ENCODE measurements at places on chromosomes 7 and 10.

GRCh38 chr10:52280051-52280450, 34.0 kb upstream of the DKK1 start:
- no peak for DNase-seq

GRCh38 chr10:131002031-131002861, 309.3 kb downstream of the TCERG1L start:
- DNase-seq = no peak

DNA sequence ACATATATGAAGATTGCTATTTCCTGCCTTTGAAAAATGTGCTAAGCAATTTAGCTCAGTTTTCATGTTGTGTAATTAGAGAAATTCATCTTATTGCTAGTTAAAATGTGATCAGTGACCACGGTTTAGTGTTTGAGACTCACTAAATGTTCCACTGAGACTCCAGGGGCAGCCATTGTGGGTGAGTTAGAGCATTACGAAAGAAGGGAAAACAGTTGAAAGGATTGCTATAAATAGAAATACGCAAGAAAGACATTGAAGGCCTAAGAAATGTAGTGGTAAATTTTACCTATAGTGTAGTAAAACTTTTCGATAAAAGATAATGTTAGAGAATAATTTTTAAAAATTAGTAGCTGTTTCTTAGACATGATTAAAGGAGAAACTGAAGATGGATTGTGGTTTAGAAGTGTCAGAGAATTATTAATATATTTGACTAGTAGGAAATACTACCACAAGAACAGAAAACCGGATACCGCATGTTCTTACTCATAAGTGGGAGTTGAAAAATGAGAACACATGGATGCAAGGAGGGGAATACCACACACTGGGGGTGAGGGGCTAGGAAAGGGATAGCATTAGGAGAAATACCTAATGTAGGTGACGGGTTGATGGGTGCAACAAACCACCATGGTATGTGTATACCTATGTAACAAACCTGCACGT, 394.5 kb downstream of the SEMA3D start:
- peak; percentile 25 for DNase-seq

GRCh38 chr10:11625019-11625735, 13.7 kb upstream of the USP6NL start:
- no peak for DNase-seq

DNA sequence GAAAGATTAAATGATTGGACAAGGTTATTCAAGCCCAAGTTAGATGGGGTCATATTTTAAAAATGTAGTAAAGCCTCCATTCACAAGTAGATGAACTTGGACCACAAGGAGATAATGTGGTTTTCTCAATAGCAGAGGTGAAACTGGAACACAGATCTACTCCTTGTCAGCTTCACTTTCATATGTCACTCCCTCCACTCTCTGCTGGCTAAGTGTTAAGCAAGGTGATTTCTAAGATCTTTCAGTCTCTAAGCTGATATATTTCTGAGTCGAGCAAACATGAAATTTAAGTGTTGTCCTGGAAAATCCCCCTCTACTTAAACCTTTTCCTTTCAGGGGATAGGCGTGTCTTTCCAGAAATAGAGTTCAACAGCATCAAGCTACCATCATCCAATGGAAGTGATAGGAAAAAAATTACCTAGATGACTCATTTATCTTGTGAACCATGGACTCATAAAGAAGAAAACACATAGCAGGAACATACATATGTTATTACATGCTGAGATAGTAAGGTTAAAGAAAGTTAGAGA, 275.0 kb downstream of the PTEN start:
- no peak for DNase-seq

DNA sequence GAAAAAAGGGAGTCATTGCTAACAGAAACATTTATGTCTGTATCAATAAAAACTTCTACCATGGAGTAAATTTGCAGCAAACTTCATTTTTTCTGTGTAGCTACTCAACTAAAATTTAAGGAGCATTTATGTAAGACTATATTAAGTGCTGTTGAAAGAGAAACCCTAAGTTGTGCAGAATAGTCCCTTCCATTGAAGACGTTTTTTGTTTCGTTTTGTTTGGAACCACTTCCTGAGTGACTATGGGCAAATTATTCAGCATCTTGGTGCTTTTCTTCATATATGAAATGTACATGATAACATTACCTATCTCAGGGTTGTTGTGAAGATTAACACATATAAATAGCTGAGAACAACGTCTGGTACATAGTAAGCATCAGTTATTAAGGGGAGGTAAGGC, 24.3 kb downstream of the SEM1 start:
- no peak for DNase-seq

DNA sequence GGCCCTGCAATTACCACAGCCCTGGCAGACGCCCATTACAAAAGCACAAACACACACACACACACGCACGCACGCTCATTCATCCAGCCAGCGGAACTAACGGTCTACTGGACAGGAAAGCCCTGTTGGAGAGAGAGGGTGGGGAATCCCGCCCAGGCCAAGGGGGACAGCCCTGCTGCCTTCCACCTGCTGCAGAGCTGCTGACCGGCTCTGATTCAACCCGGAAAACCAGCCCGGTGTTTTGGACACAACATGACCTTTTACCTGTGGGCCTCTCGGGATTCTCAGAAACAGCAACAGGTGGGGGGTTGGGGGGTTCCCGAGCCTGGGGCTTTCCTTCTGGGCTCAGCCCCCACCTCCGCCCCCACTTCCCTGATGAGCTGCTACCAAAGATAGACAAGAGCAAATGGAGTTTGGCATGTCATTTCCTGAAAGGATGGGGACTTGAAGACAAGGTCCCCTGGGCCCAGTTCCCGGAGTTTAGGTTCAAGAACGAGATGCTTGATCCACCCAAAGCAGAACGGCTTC, 18.5 kb upstream of the SERPINE1 start:
- no peak for DNase-seq

GRCh38 chr10:86955501-86956194, 1.8 kb downstream of the MMRN2 start:
- no peak for DNase-seq

GRCh38 chr7:142864980-142865747, 10.3 kb downstream of the EPHB6 start:
- DNase-seq = no peak

GRCh38 chr7:12731214-12731656, 43.8 kb downstream of the ARL4A start:
- DNase-seq = no peak

- DNase-seq = no peak
Measured at GRCh38 chr7:5458921-5459480, 35.4 kb upstream of the TNRC18 start.

- DNase-seq = no peak
Measured at GRCh38 chr7:155806096-155806871, 6.0 kb downstream of the SHH start.

DNA sequence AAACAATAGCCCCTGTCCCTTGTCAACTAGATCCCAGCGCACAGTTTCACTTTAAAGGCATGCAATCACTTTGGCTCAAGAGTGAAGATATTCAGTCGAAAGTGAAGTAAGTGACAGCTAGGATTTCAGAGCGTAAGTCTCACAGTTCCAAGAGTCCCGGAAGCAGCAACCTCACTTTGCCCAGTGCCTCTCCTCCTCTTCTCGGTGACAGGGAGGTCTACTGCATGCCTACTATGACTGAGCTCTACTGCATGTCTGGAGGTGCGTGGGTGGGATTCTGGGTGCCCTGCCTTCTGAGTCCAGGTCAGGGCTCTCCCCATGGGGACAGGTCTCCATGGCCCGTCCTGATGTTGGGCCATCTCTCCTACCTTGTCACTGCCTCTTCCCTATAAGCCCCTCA, 17.0 kb downstream of the PRKCQ start:
- no peak for DNase-seq

DNA sequence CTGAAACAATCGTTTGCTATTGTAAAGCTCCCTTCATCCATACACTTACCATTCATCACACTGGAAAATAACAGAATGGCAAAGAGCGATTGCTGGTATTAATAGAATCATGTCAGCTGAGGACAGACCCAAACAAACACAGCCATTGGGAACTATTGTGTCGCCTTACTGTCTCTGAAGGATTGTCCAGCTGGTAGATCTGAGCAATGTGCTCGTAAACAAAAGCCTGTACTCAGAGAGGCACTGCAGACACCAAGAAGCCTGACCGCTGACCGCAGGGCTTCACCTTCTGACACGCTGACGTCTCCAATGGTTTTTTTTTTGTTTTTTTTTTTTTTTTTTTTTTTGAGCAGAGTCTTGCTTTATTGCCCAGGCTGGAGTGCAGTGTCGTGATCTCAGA, 151.0 kb upstream of the FRMD4A start:
- no peak for DNase-seq

- DNase-seq = peak; percentile 26
Measured at GRCh38 chr10:112335111-112335867, 38.6 kb upstream of the ACSL5 start.

DNA sequence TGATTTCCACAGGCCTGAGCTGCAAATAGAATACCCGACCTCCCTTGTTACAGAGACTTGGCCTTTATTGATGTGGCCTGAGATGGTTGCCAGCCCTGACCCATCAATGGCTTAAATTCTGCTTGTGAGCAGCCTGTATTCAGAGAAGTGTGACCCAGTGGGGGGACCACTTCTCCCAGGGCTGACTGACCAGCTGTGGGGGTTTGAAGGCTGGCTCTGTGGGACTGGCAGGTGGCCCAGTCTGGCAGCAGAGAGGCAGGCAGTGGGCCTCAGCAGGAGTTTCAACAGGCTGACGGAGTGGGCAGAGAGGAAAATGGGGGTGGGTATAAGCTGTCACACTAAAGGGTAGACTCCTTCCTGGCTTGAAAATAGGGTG, 12.2 kb upstream of the PPIF start:
- no peak for DNase-seq

GRCh38 chr7:26101361-26102151, 50.4 kb upstream of the NFE2L3 start:
- DNase-seq = no peak
